ENCODE measurements at places on chromosomes 12 and 14.

DNA sequence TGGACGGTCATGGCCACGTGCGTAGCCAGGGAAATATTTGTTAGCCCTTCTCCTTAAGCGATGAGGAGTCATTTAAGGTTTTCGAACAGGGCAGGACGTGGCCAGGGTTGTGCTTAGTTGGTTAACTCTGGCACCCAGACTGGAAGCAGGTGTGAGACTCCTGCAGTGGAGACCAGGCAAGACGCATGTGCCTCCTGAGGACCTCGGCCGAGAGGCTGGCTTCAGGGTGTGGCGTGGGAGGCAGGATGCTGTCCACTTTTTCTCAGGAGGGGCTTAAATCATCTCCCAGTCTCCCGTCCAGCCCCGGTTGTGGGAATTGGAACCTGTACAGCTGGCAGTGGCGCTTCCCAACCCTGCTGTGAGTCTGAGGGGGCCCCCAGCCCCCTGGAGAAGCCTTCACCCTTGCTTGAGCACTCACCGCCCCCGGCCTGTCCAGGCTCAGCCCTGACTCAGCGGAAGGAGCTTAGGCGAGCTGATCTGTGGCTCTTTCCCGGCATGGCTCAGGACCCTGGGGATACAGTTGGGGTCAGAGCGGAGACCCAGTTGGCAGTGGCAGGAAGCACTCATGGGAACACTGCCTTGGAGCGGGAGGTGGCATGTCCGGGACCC, 46.3 kb upstream of the TSPAN9 start:
- DNase-seq = no peak

DNA sequence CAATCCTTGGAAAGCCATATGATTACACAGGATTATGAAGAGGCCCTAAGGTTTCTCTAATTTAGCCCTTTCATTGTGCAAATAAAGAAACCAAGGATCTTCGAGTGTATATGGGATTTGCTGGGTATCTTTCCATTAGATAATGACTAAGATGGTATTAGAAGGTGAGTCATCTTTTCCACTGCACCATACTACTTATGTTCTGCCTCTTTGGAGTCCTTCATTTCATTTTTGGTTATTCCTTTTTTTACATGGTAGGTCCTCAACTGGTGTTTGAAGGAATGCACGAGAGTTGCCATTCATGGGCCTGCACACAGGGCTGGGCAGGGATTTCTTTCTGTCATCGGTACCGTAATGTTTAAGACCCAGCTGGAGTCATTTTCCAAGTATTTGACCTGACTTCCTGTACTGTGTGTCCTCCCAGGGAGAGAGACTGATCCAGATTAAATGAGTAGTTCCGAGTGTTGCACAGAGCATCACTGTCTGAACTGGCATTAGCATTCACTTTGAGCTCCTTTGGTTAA, 85.7 kb downstream of the BORCS5 start:
- no peak for DNase-seq

DNA sequence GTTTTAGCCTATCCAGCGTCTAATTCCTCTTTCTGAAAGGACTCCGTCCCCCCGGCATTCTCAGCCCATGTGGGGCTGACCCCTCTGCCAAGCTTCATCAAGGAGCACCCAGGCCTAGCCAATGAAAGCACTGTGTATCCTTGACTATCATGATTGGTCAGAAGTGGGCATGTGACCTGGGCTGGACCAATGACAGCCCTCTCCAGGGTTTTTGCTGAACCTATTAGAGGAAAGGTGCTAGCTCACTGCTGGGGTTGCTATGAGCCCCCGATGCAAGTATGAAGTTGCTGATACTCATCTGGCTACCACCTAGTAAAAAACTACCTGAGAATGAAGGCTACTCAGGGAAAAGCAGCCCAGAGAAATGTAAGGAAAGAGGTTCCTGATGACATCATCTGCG, 68.1 kb downstream of the LRRC74A start:
- DNase-seq = no peak

GRCh38 chr14:102668291-102668873, 75.9 kb downstream of the RCOR1 start:
- DNase-seq = no peak

GRCh38 chr14:57928732-57929131, 62.8 kb upstream of the SLC35F4 start:
- no peak for DNase-seq

DNA sequence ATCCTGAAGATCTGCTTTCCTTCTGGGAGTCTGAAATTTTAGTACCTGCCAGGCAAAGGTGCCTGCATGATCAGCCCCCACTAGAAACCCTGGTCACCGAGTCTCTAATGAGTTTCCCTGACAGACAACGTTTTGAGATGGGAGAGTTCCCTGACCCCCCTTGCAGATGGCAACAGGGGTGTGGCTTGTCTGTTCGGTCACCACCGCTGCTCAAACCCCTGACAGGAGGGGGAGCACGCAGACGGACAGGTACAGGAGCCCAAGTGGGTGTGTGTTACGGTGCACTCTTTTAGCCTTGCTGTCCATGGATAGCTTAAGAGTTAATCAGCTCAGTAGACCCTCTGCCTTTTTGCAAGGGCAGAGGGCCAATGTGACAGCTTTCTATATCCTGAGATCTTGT, 19.3 kb upstream of the CDKN3 start:
- no peak for DNase-seq

- no peak for DNase-seq
Measured at GRCh38 chr14:69879175-69880043, at the start of gene SMOC1. Gene SMOC1 (plus strand): TSS chr14:69879416. CDS start chr14:69879679, 263 bp downstream.

- no peak for DNase-seq
Measured at GRCh38 chr14:69320581-69321365, 60.8 kb downstream of the GALNT16 start.

GRCh38 chr14:32209471-32209870, 6.4 kb upstream of the RNU6-8 start:
- DNase-seq = no peak

DNA sequence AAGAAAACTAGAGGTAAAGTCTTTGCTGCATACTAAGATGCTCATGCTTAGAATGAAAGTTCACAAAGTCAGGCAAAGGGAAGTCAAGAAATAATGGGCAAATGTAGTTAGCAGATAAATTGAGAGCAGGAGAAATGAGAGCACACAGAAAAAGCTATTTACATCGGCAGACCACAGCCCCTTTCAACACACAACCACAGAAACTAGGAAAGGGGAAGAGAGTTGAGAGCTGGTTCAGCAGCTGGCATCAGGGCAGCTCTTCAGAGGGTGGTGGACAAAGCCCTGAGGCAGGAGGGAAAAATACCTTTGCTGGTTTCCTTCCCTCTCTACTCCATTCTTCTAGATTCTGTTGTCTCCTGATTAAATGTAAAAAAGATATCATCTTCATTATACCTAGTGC, 95.4 kb upstream of the ANO4 start:
- DNase-seq = no peak

GRCh38 chr12:89427508-89428156, 75.3 kb upstream of the DUSP6 start:
- DNase-seq = no peak

- peak; percentile 83 for DNase-seq
Measured at GRCh38 chr12:6943722-6944380, at the start of the genes C12orf57 and RNU7-1. Gene C12orf57 (plus strand): TSS chr12:6944022. CDS start chr12:6944122, 100 bp downstream. Gene RNU7-1 (plus strand): TSS chr12:6943816.

GRCh38 chr14:71400871-71401321, 493.6 kb downstream of the PCNX1 start:
- DNase-seq = no peak

GRCh38 chr12:77401064-77401769, 335.8 kb upstream of the E2F7 start:
- DNase-seq = no peak

DNA sequence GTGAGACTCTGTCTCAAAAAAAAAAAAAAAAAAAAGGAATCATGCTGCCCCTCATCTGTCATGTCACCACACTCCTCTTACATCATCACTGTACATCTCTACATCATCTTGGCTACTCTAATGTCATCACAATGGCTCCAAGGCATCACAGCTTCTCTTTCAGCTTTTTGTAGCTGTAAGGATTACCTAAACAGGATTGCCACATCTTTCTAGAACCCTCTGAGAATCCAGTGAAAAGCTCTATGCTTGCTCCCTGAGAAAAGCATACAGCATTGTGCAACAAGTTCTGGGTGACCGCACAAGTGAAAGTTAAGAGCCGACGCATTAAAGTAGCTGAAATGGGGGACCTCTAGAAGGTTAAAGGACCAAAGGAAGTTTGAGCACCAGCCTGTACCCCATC, 272.5 kb downstream of the C12orf50 start:
- no peak for DNase-seq

GRCh38 chr12:128879898-128880764, 26.9 kb downstream of the GLT1D1 start:
- DNase-seq = no peak

DNA sequence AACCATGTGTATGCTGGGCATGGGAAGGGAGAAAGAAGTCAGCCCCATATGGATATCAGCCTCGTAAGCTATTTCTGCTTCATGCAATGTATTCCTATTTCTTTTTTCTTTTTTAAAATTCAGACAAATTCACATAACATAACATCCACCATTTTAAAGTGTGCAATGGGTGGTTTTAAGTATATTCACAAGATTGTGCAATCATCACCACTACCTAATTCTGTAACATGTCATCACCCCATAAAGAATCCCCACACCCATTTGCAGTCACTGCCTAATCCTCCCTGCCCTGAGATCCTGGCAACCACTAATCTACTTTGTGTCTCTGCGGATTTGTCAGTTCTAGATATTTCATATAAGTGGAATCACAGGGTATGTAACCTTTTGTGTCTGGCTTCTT, 9.5 kb downstream of the POMT2 start:
- no peak for DNase-seq

- DNase-seq = no peak
Measured at GRCh38 chr14:105591052-105591451, 64.7 kb downstream of the TMEM121 start.

GRCh38 chr12:82966001-82966559, 279.4 kb downstream of the TMTC2 start:
- DNase-seq = no peak

- no peak for DNase-seq
Measured at GRCh38 chr12:76441016-76441415, 92.8 kb upstream of the BBS10 start.

GRCh38 chr14:97218691-97219430, 421.7 kb downstream of the VRK1 start:
- DNase-seq = no peak

- DNase-seq = no peak
Measured at GRCh38 chr14:105531088-105531893, 4.9 kb downstream of the TMEM121 start.

- no peak for DNase-seq
Measured at GRCh38 chr12:115864396-115864795, 413.1 kb downstream of the MED13L start.

DNA sequence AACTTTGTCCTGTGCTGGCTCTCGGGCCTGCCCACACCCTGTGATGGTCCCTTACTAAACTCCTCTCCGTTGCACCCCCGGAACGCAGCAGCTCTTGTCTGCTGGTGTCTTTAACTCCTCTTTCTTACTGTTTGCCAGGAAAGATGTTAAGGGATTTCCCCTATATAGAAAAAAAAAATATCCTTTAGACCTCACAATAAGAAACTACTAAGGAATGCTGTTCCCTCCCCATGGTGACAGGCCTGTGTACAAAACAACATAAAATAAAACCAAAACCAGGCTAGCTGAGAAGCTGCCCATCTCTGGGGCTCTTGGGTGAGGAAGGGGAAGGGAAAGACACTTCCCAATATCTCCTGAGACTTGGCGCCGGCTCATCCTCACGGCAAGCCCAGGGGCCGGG, 95.4 kb downstream of the CHGA start:
- no peak for DNase-seq

- DNase-seq = no peak
Measured at GRCh38 chr12:27342536-27342935, 9.9 kb downstream of the BMAL2 start.

DNA sequence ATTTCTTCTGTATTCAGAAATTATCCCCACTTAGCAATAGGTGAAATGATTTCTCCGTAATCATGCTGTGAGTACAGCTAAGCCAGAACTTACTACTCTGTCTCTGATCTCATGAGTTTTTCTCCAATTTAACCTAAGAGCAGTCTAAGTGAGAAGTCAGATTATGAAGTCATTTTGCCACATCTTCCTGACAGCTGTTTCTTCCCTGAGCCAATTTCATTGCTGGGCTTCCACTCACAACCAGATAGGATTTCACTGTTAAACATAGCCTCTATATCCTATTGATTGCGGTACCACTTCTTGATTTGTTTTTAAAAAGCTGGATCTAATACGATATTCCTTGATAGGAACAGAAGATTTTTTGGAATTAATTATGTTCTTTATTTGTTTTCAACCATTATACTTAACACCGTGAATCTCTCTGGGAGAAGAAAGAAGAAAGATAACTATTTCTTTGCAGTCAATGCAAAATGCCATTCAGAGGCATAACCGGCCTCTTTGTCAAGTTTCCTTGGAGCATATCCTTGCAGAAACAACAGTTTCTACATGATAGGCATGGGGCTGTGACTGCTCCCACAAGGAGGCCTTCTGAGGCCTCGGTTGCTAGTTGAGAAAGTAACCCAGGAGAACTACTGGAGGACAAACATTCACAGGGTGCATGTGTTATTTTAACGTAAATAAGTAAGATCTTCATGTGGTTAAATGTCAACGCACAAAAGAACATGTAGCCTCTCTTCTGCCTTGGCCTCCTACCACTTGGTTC, 212.2 kb downstream of the NPAS3 start:
- DNase-seq = no peak

DNA sequence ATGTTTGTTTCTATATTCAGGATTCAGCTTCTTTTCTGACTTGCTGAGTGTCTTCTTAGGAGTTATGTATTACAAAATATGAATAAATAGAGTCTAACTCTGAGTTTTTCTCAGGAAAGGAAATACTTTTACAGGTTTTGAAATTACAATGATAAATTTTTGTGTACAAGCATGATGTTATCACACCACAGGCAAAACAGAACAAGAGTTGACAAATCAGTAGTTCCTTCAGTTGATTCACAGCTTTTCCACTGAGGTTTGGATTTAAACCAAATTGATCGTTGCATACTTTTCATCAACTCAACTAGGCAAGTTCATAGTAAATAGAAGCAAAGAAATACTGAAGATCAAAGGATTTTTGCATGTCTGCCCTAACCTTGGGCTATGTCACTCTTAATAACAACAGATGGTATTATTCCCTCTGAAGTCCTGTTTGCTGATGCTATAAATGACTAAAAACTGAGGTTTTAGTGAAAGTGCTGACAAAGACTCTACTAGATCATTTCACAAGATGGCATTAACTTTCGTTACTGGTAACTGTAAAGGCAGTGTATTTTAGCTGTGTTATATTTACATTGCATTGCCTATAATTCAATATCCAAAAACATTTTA, 520.2 kb downstream of the FLRT2 start:
- DNase-seq = no peak

- no peak for DNase-seq
Measured at GRCh38 chr12:98374007-98374406, 141.4 kb upstream of the TMPO start.

- DNase-seq = no peak
Measured at GRCh38 chr12:94027561-94027960, 120.8 kb upstream of the PLXNC1 start.

- no peak for DNase-seq
Measured at GRCh38 chr14:61418746-61419145, 97.4 kb downstream of the PRKCH start.

- DNase-seq = no peak
Measured at GRCh38 chr14:60183741-60184140, 18.5 kb upstream of the DHRS7 start.
